ENCODE measurements at places on chromosomes 7 and 10. TPM values are rescaled to one million over a fixed set of nuclear protein-coding genes. Genes with fewer than 3 reads are reported as not detected.
A peak's percentile ranks its signal among the peaks of the same experiment; 100 is the strongest.

GRCh38 chr7:5217851-5218331 lies 27.9 kb downstream of the WIPI2 start:
- peak; percentile 70 for DNase-seq

GRCh38 chr7:99740573-99741440 lies 5.8 kb upstream of the CYP3A7 start:
- DNase-seq = no peak

Gene FZD8
- total RNA-seq = 86.9 TPM

Gene OGDHL
- total RNA-seq = 0.45 TPM

Gene C7orf33
- not detected for total RNA-seq

DNA sequence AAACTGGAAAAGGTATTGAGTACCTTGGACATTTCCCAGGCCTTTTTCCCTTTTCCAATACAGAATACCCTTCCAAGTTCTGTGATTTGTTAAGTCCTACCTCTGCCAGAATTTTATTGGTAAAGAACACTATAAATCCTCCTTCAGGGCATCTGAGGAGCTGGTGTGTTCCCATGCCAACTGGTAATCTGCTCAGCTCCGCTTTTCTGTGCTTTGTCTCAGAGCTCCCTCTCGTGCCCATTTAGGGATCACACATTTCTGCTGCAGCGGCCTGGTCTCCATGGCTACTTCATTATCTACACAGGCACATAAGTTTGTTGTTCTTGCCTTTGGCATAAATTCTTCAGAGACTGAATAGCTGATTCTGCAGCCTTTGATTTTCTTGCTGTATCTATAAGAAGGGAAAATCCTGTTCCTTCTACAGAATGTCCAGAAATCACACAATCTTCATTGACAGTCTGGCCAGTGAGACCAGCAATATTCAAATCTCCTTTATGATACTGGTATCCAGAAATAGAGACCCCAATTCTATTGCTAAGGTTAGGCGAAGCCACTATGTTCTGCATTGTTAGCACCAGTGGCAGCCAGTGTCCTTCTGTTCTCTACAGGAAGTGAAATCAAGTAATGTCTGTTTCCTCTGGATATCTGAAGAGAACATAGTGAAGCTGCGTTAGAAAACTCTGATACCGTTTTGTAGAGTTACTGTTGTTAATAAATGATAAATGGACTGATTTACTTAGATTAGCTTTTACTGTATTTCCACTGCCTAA lies 51.9 kb downstream of the DENND11 start:
- DNase-seq = no peak

All from chondrocyte (in vitro differentiated cells).